ENCODE measurements at places on chromosomes 7 and 10. TPM values are rescaled to one million over a fixed set of nuclear protein-coding genes. Genes with fewer than 3 reads are reported as not detected.

DNA sequence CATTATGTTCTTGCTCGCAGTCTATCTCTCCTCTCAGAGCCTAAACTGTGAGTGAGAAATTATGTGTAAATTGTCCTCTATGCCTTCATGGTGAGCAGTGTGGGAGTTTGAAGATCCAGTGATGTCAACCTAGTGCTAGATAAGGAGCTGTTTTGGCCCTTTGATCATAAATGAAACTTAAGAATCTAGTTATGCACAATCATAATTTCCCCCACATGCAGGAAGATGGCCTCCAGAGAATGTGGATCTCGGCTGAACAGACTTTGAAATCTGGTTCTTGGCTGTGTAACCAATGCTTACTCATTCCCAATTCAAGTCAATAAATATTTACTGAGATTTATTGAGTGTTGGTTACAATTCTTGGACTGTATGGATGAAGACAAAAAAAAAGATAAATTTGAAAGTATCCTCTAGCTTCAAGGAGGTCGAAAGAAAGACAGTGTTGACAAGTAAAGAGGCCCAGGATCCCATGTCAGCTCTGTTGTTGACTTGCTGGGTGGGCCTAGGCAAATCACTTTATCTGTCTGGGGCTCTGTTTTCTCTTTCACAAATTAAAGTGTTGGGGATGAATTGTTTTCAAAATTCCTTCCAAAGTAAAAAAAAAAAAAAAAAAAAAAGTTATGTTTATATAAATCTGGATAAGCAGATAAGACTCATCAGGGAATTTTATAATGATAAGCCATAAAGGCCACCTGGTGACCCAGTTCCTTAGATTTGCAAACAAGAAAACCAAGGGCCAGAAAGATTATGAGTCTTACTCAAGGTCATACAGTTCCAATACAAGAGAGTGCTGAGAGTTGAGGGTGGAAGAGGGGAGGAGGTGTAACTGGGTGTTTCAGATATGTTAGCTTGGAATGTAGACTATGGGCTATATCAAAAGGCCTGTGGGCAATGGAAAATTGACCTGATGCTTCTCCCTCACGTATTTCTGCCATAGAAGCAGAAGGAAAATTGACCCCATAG, 969.9 kb downstream of the KCNMA1 start:
- H3K4me1 ChIP-seq: no peaks in the 10 kb centered on the region
- no peak for DNase-seq
- H3K4me3 ChIP-seq: no peak overlapping the region
- H3K27ac ChIP-seq: no peak overlapping the region

- H3K27ac ChIP-seq: no peak overlapping the region
- H3K36me3 ChIP-seq: peaks cover 37% of the 10 kb centered on the region
- DNase-seq: no peak
These were observed 868 bp downstream of the RFC2 start for GRCh38 chr7:74253331-74253730.

DNA sequence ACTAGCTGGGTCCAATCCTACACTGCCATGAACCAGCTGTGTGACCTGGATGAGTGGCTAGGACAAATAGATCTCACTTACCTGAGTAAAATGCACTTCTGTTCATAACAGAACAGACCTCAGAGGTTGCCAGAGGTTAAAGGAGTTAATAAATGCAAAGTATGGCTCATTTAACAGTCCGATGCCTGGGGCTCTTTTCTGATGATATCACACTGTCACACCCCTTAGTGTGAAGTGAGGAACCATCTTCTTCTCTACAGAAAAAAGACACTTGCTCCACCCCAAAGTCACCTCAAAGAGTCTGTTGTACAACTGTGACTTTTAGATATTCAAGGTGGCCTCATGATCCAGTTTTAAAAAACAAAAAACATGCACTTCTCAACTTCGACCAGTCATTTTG, 21.5 kb upstream of the TARP start:
- no peak for DNase-seq
- H3K27me3 ChIP-seq: no peaks in the 10 kb centered on the region
- H3K36me3 ChIP-seq: no peaks in the 10 kb centered on the region
- no peaks in the 10 kb centered on the region for H3K4me1 ChIP-seq

- H3K4me1 ChIP-seq: peaks cover 14% of the 10 kb centered on the region
- no peak for DNase-seq
- no peak overlapping the region for H3K27ac ChIP-seq
- no peaks in the 10 kb centered on the region for H3K36me3 ChIP-seq
These were observed 20.8 kb downstream of the CCDC6 start for GRCh38 chr10:59885430-59886134.

GRCh38 chr10:109007514-109007913, 915.8 kb downstream of the XPNPEP1 start:
- no peaks in the 10 kb centered on the region for H3K27me3 ChIP-seq
- no peak overlapping the region for H3K27ac ChIP-seq
- DNase-seq: no peak
- H3K4me3 ChIP-seq: no peak overlapping the region
- H3K4me1 ChIP-seq: no peaks in the 10 kb centered on the region

MKRN1 gene
- 99.6 TPM for total RNA-seq

DNA sequence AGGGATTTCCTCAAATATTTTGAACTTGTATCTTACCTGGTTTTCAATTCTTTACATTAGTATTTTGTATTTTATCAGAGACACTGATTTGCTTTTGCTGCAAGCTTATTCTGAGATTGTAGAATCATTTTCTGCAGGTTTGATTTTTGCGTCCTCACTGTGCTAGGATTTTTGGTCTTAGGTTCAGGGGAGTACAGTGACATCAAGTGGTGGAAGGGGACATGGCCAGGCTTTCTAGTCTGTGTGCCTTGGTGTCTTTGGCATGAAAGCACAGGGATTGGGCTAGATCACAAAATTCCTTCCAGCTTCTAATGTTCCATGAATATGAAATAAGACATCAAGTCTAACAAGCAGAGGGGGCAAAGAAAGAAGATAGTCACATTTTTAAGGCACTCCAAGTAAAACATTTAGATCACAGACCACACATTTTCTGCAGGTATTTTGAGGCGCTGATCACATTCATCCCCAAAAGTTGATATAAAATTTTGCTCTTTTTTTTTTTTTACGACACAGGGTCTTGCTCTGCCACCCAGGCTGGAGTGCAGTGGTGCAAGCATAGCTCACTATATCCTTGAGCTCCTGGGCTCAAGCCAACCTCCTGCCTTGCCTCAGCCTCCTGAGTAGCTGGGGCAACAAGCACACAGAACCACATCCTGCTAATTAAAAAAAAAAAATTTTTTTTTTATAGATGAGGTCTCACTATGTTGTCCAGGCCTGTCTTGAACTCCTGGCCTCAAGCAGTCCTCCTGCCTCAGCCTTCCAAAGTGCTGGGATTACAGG, 124.4 kb downstream of the PON1 start:
- H3K36me3 ChIP-seq: no peaks in the 10 kb centered on the region
- H3K27me3 ChIP-seq: no peaks in the 10 kb centered on the region
- no peak for DNase-seq
- H3K4me3 ChIP-seq: no peak overlapping the region
- no peak overlapping the region for H3K27ac ChIP-seq

RSU1 gene
- total RNA-seq: 68.2 TPM

- no peak overlapping the region for H3K27ac ChIP-seq
- no peaks in the 10 kb centered on the region for H3K27me3 ChIP-seq
- H3K36me3 ChIP-seq: no peaks in the 10 kb centered on the region
- H3K4me1 ChIP-seq: peaks cover 3% of the 10 kb centered on the region
- H3K4me3 ChIP-seq: no peak overlapping the region
- DNase-seq: no peak
These were observed 59.1 kb downstream of the ELFN1 start for GRCh38 chr7:1729183-1729582.

DNA sequence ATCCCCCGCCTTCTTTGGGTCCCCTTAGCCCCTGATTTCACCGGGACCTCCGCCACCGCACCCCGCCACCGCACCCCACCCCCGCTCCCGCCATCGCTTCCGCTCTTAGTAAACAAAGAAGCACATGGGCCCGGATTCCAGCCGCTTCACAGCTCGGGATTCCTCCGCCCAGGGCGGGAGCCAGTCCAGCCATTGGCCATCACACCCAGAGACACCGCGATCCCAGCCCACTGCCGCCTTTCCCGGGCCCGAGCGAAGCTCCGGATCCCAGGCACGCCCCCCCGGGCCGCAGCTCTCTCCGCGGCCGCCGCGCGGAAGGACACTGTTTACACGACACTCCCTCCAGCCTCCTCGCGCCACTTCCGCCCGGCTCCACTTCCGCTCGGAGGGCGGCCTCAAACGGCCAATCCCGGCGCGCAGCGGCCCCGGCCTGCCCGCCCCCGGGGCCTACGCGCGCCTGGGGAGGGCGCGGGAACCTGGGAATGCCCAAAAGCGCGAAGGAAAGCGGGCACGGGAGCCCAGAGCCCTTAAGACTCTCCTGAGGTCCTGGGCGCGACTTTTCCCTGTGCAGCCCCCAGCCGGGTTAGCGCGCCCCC, 679 bp downstream of the MCM7 start:
- DNase-seq: peak; percentile 90
- peak overlapping the region; percentile 97 for H3K4me3 ChIP-seq

GRCh38 chr10:67853512-67853911, 15.5 kb upstream of the DNAJC12 start:
- DNase-seq: no peak
- H3K27me3 ChIP-seq: no peaks in the 10 kb centered on the region
- no peaks in the 10 kb centered on the region for H3K4me1 ChIP-seq
- no peaks in the 10 kb centered on the region for H3K36me3 ChIP-seq
- H3K27ac ChIP-seq: no peak overlapping the region

DNA sequence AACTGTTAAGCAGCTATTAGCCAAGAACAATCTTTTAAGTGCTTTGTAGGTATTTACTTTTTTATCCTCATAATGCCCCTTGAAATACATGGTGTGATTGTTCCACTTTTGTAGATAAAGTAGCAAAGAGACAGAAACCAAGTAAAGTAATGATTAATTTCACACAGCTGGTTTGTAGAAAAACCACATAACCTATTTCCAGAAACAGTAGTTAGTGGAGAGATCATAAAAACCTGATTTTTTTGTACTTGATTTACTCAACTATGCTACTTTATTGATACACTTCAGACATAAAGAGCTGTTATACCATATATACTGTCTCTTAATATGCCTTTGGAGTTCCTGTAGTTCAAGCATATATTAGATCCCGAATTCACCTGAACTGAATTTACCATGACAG, 118.4 kb downstream of the SEMA3A start:
- no peak for DNase-seq
- no peaks in the 10 kb centered on the region for H3K4me1 ChIP-seq
- no peak overlapping the region for H3K27ac ChIP-seq
- no peak overlapping the region for H3K4me3 ChIP-seq
- no peaks in the 10 kb centered on the region for H3K36me3 ChIP-seq

DNA sequence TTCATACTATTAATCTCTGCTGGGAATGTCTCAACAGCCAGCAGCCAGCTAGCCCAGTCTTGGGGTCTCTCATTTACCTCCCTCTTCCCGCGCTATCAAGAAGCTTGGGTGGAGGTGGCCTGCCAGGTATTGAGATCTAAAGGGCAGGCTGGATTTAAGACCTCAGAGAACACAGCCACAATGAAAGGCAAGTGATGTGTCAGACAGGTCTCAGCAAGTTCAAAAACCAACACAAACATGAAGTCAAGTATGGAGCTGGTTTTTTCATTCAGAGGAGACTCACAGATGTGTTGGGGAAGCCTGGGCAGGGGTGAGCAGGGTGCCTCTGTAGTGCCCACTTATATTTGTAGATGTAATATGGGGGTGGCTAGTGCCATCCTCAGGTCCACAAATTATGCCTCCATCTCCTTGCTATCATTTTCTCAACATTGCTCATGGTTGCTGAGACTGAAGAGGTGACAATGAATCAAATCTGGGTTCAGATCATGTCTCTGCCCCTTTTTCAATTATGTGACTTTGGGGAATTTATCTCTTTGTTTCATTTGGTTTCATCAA, 27.7 kb upstream of the CROT start:
- no peaks in the 10 kb centered on the region for H3K4me1 ChIP-seq
- no peak overlapping the region for H3K4me3 ChIP-seq
- no peak for DNase-seq
- H3K27ac ChIP-seq: no peak overlapping the region

SPDYE2B gene
- not detected for total RNA-seq

- H3K36me3 ChIP-seq: no peaks in the 10 kb centered on the region
- no peaks in the 10 kb centered on the region for H3K4me1 ChIP-seq
- no peak overlapping the region for H3K4me3 ChIP-seq
These were observed 217.9 kb upstream of the TPK1 start for GRCh38 chr7:145053781-145054180.

DNA sequence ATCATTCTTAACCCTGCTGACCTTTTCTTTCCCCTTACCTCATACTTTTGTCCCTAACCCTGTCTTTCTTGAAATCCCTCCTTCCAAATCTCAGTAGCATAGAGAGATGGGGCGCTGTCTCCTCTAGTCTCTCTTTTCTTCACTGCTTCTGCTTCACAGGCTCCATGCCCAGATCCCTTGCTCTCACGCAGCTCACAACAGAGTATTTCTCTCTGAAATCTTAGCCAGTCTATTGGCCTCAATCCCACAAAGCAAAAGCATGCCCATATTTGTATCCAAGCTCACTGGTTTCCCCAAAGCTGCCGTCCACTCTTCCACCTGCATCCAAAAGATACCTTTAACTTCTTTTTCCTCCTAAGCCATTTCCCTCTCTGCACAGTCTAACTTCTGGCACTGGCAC, 526.8 kb downstream of the PLXDC2 start:
- H3K27ac ChIP-seq: no peak overlapping the region
- DNase-seq: no peak
- no peaks in the 10 kb centered on the region for H3K4me1 ChIP-seq
- H3K4me3 ChIP-seq: no peak overlapping the region
- peaks cover 12% of the 10 kb centered on the region for H3K36me3 ChIP-seq

DNA sequence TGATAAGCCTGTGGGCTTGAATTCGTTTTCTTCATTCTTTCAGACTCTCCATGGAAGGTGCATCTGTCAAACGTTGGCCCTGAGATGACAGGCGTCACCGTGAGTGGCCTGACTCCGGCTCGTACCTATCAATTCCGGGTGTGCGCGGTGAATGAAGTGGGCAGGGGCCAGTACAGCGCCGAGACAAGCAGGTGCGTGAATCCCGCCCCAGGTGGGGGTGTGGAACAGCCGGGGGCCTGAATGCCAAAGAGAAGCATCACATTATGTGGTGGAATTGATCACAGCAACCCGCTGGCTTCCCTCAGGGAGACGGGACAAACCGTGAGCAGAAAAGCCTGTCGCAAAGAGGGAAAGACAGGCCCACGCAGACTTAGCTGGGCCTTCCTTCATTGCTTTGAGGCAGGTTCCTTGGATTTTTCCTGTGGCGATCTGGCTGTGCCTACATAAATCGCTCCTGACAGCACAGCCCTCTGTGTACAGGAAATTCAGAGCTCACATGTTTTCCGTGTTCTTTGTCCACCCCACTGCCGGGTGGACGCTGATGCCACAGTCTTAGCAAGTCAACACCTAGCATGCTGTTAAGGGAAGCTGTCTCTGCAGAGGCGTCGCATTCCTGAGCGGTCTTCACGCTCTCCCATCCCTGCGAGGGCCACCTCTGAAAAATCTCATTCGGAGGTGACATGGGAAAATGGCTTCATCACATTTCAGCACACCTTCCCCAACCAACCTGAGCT, 671.0 kb upstream of the FOXK1 start:
- H3K27ac ChIP-seq: no peak overlapping the region
- no peak overlapping the region for H3K4me3 ChIP-seq
- no peaks in the 10 kb centered on the region for H3K27me3 ChIP-seq
- H3K36me3 ChIP-seq: no peaks in the 10 kb centered on the region
- DNase-seq: no peak
